ENCODE measurements at places on chromosomes 7 and 10.
A peak's percentile ranks its signal among the peaks of the same experiment; 100 is the strongest.

- DNase-seq: no peak
Observed at GRCh38 chr10:665579-666091, 23.8 kb downstream of the DIP2C start.

GRCh38 chr10:74033702-74034101, 35.8 kb downstream of the VCL start:
- no peak for DNase-seq

GRCh38 chr10:13147161-13147560, 14.2 kb upstream of the MCM10 start:
- no peak for DNase-seq

DNA sequence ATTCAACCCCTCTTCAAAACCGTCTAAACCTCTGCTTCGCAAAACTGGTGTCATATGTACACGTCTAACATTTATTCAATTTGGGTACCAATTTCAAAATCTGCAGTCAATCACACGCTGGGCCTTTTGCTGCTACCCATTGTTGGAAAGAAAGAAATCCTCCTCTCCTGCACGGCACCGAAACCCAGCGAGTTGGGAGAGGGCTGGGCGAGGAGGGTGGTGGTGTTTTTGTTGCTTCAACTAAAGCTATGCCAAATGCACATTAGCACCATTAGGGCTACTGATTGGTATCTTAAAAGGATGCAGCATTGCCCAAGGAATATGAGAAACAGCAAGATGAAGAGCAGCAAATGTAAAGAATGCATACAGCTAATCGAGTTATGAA, 7.8 kb downstream of the EBF3 start:
- no peak for DNase-seq

- peak; percentile 26 for DNase-seq
Observed at GRCh38 chr7:41705109-41705901, 2.4 kb upstream of the INHBA start.
